A549 treated with GW870086 at 1 μM for 4 hours (cell line): ENCODE measurements at places on chromosomes 2 and 18. TPM values are rescaled to one million over a fixed set of nuclear protein-coding genes. Genes with fewer than 3 reads are reported as not detected.

HOXD10 gene
- 4.6 to 6.3 TPM (median 5.3 TPM) in 5 replicates for total RNA-seq

TTC32 gene
- 11.7 to 14.0 TPM (median 13.4 TPM) in 5 replicates for total RNA-seq

PSD4 gene
- total RNA-seq, result 10.8 to 13.2 TPM (median 12.7 TPM) in 5 replicates

TRABD2A gene
- 8.4 to 13.6 TPM (median 13.4 TPM) in 5 replicates for total RNA-seq

PLEK gene
- 0.06 TPM in 1 of 5 replicates, not detected in the others for total RNA-seq

CRACDL gene
- 3.2 to 4.4 TPM (median 3.2 TPM) in 5 replicates for total RNA-seq

REG3A gene
- not detected in 5 replicates for total RNA-seq

ITPRIPL1 gene
- total RNA-seq, result not detected in 5 replicates
